ENCODE measurements at places on chromosomes 1 and 21. TPM values are rescaled to one million over a fixed set of nuclear protein-coding genes. Genes with fewer than 3 reads are reported as not detected.

GRCh38 chr1:39854738-39855137, 28.6 kb downstream of the TRIT1 start:
- DNase-seq, result no peak

DNA sequence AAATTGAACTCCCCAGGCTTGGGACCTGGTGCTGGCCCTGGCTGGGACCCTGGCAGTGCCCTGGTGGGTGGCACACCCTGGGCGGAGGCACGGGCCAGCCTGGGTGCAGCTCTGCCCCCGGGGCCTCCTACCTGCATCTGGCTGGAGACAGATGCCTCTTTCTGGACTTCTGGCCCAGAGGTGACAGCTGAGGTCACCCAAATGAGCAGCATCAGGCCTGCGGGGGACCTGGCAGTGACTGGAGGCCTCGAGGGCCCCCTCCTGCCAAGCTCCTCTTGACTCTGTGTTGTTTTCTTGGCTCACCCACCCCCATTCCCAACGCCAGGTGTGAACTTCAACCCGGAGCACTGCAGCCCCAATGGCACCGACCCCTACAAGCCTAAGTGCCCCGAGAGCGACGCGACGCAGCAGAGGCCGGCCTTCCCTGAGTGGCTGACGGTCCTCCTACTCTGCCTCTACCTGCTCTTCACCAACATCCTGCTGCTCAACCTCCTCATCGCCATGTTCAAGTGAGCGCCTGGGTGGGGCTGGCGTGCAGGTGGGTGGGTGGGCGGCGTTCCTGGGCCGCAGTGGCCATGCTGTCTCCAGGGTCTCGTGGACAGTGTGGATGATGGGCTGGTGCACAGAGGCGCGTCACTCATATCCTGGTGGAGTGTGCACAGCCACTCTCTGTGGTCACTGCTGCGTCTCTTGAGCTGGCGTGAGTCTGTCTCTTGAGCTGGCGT, 41.6 kb upstream of the LRRC3 start:
- DNase-seq, result no peak

GRCh38 chr1:176602388-176603004, 139.5 kb downstream of the PAPPA2 start:
- DNase-seq, result no peak

Gene OPTC
- polyA plus RNA-seq, result not detected

Measured in AG04450 (cell line).